ENCODE measurements at places on chromosomes 16 and 17.

GRCh38 chr17:4947010-4947410, 1.3 kb downstream of the PFN1 start:
- no peak for DNase-seq

GRCh38 chr17:20784100-20784665, 204.7 kb downstream of the CDRT15L2 start:
- DNase-seq, result no peak

- DNase-seq, result no peak
Observed at GRCh38 chr16:84497418-84498222, 6.8 kb downstream of the MEAK7 start.

- peak; percentile 15 for DNase-seq
Observed at GRCh38 chr16:86117756-86118155, 218.8 kb downstream of the IRF8 start.

GRCh38 chr16:66324815-66325515, 41.5 kb upstream of the CDH5 start:
- peak; percentile 32 for DNase-seq

- no peak for DNase-seq
Observed at GRCh38 chr16:53766304-53767016, 62.5 kb downstream of the FTO start.

DNA sequence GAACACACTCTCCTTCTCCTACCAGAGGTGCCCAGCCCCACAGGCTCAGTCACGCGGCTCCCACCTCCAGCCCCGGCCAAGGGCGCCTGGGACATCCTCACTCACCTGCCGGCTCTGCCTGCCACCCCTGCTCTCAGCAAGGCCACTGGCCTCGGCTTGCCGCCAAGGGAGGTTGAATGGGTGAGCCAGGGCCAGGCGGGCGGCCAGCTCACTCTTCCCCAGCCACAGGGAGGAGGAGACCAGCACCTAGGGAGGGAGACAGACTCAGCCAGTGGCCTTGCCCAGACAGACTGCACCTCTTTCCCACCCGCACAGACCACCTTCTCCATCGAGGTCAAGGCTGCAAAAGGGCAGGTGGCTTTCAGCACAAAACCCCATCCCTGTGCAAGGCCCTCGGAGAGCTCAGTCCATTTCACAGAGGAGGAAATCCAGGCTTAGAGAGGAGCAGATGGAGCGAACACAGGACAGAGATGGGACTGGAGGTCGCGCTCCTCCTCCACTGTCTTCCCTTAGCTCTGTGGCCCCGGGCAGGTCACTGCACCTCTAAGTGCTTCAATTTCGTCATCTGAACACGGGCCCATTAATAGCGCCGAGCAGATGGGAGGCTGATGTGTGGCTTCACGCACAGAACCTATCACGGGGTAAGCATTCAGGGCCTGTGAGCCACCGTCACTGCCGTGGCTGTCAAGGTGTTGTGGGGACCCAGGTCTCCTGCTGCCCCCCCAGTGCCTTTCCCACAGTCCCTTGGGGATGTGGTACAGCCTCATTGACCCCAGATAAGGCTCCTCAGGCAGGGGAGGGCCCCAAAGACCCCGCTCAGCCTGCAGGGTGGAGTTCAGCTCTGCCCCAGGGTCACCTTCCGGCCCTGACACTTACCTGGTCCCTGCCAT, 56.1 kb downstream of the RMI2 start:
- no peak for DNase-seq

- DNase-seq, result no peak
Observed at GRCh38 chr16:71263582-71263981, 25.6 kb downstream of the CMTR2 start.

- DNase-seq, result no peak
Observed at GRCh38 chr17:35630530-35631148, 43.5 kb downstream of the AP2B1 start.

DNA sequence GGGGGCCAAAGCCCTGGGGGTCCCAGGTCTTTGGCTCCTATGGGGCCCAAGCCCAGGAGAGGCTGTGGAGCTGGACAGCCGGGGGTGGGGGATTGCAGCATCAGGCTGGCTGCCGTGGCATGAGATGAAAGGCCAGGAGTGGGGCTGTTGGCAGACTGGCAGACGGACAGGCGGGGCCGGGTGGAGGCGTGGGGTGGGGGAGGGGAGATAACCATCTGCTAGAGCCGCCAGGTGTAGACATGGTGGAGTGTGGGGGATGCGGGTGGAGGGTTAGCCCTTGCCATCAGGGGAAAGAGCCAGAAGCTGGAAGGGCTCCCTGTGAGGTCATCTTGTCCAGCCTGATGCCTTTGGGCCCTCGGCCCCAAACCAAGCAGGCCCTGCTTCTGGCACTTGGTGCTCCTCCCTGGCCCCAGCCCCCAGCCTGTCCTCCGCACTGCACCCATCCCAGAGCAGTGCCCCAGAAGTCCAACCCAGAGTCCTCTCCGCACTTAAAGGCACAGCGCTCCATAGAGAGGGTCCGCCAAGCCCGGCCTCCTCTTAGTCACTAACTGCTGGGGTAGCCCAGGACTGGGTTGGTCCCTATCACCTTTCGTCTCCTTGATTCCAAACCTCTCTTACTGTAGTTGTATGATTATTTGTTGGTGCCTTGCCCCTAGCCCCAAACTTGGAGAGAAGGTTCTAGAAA, 33.3 kb upstream of the DLX4 start:
- peak; percentile 30 for DNase-seq

- DNase-seq, result no peak
Observed at GRCh38 chr16:82016263-82016662, 5.0 kb upstream of the SDR42E1 start.

- DNase-seq, result no peak
Observed at GRCh38 chr16:12300945-12301500, 324.5 kb downstream of the SNX29 start.

DNA sequence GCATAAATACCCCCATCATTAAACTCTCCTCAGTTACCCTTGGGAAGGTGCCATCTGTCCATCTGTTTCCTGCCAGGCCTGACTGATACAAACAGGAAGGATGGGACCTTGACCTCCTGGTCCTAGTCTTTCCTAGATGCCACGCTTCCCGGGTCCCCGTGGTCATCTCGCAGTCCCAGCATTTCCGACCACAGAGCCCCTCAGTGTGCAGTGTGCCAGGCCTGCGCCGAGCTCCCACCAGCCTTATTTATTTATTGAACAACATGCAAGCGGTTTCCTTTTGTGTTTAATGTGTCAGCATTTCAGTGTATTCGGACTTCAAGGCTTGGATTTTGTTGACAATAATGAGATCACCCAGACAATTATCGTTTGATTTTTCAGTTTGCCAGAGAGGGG, 45.6 kb upstream of the NKD1 start:
- peak; percentile 20 for DNase-seq

- DNase-seq, result no peak
Observed at GRCh38 chr16:56669840-56670619, 416 bp downstream of the MT1H start.

DNA sequence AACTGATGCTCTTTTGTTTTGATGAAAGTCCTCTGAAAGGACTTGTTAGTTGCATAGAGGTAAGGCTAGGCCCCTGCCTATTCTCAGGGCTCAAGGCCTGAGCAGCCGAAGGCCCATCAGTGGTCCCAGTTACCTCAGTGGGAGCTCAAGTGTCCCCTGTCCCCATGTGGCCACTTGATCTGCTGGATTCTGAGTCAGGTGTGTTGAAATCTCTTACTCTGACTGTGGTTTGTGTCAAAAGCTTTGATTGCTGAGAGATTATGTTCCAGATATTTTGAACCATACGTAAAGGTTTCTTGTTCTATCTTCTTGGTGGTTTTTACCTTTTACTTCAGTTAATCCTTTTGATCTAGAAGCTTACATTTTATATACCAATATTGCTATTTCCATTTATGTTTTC, 191.7 kb downstream of the LGALS9B start:
- no peak for DNase-seq

- no peak for DNase-seq
Observed at GRCh38 chr16:69626256-69626655, 60.5 kb downstream of the NFAT5 start.

GRCh38 chr17:8048236-8048635, 9.4 kb downstream of the ALOX15B start:
- no peak for DNase-seq

- no peak for DNase-seq
Observed at GRCh38 chr17:34913001-34913400, 48.3 kb downstream of the CCT6B start.

GRCh38 chr17:81438007-81438659, 42.9 kb downstream of the BAHCC1 start:
- peak; percentile 53 for DNase-seq

GRCh38 chr17:32285746-32286517, 20.3 kb downstream of the RHBDL3 start:
- no peak for DNase-seq

DNA sequence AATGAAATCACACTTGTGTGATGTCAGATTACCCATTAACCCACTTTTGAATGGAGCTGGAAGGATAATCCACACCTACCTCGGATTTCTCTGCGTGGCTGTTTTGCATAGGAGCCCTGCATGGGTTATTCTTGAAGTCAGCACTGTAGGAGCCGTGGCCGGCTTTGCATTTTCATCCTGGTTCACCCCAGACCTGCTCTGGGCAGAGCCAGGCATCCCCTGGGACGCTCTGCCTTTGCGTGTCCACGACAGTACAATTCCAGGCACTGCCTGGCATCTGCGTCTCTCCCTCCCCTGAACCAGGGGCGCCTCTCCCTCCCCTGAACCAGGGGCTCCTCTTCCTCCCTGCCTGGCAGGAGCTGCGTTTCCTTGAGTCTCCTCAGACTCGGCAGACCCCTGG, 29.7 kb upstream of the ZNF750 start:
- DNase-seq, result no peak

DNA sequence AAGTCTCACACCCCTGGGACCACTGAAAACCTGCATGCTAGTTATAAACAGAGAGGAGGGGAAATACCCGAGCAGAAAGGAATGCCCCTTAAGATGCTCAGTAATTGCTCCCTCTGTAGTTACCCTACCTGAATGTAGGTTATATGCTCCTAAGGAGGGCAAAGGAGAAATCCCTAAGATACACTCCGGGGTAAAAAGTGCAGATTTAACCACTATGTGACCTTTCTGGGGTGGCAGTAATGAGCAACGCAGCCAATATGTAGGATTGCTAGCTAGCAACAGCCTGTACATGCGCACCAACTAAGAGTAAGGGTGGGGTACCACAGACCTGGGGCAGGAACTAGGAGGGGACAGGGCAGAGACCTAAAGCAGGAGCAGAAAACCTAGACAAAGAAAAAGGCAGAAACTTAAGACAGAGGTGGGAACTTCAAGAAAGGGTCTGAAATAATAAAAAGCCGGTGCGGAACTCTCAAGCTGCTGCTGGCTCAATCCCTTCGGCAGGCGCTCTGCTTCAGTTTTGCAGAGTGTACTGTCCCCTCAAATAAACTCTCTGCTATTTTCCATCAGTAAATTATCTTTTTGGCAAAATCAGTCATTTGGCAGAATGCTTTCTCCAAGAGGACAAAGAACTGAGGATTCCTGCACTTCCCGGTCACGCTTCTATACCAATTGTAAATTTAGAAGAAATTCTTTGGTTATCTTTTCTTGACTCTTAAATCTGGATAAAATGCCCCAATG, 823.8 kb downstream of the CDH11 start:
- no peak for DNase-seq

DNA sequence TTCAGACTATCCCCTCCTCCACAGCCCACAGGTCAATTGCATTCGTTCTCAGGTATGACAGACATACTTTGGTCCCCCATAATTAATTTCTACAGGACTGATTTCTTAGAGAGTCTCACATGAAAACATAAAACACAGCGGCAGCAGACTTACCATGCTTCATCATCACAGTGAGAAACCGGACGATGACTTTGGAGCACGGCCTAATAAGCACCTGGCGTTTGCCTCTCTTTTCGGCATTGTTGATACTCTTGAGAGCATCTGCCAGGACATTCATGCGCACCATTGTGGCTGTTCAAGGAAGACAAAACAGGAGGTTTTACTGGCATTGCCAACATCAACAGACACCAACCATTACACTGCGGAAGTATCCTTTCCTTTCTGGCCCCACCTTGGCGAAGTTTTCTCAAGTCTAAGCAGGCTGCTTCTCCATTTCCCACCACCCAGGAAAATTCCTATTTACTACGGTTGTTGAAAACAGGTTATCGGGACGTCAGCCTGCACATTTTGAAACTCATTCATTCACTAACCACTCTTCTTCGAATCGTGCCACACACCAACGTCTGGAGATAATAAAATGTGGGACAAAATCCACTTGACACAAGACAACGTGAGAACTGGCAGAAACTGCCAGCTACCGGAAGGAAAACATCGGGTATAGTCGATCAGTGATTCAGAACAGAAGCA, 1.2 kb downstream of the RPS15A start:
- no peak for DNase-seq

DNA sequence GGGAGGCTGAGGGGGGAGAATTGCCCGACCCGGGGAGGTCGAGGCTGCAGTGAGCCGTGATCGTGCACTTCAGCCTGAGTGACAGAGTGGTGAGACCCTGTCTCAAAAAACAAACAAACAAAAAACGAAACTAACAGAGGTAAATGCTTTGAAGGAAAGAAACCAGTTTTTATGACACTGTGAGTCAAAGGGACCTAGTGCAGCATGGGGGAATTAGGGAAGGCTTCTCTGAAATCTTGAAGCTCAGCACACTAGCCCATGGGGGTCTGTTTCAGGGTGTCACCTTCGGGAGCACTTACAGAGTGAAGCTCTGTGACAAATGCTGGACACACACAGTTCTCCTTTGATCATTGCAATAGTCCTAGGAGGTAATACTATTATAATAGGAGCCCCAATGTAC, 16.6 kb downstream of the ITPRIPL2 start:
- DNase-seq, result no peak

- DNase-seq, result no peak
Observed at GRCh38 chr16:2226245-2226793, 2.9 kb downstream of the E4F1 start.

- no peak for DNase-seq
Observed at GRCh38 chr17:43445009-43445589, 38.7 kb upstream of the DHX8 start.

DNA sequence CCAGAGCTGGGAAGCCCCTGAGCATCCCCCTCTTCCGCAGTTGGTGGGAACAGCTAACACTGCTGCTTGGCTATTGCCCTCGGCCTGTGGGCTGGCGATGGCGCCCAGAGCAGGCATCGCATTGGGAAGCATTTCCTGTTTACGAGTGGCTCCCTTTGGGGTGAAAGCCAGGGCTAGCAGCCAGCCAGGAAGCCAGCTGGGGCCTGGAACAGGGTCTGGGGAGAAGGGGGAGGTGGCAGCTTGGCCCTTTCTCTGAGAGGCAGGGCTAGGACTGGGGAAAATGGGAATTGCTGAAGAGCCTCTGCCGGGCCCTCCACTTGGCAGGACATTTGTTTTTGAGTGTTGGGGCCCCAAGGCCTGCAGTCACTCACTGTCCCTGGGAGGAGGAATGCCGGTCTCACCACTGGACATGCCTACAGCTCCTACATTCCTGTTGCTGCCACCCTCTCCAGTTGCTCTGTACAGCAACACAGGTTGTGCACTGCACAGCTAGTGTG, 2.4 kb upstream of the MTSS2 start:
- peak; percentile 51 for DNase-seq

GRCh38 chr17:33260638-33261037, 32.5 kb downstream of the ASIC2 start:
- no peak for DNase-seq

- DNase-seq, result peak; percentile 61
Observed at GRCh38 chr16:48903039-48903438, 293.1 kb upstream of the N4BP1 start.

- peak; percentile 67 for DNase-seq
Observed at GRCh38 chr17:76408037-76408849, 23.8 kb downstream of the SPHK1 start.
